Aorta (tissue), 5 donors: ENCODE measurements at places on chromosomes 2 and 18. TPM values are rescaled to one million over a fixed set of nuclear protein-coding genes. Genes with fewer than 3 reads are reported as not detected.

DNA sequence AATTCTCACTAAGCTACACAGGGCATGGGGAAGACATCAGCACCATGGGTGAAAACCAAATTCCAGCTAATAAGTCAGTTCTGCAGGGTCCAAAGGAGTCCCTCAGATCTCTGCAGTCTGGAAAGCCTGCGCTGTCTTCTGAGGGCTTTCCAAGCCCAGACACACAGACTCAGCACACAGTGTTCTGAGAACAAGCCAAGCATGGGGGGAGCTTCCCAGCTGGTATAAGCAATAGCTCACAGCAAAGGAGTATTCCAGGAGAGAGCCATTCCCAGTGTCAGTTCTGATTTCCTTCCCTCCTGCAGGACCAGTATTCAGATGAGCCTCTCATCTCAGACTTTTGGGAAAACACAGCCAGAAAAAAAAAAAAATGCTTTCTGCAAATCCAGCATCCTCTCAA lies 370.8 kb downstream of the TNS1 start:
- H3K4me1 ChIP-seq, result no peaks in the 10 kb centered on the region
- no peaks in the 10 kb centered on the region for H3K27me3 ChIP-seq
- DNase-seq, result no peak

Gene IWS1
- total RNA-seq, result 40.2 TPM

GRCh38 chr2:100817388-100817985 lies 2.5 kb upstream of the NPAS2 start:
- DNase-seq, result no peak
- H3K4me1 ChIP-seq, result peaks cover 6% of the 10 kb centered on the region
- H3K4me3 ChIP-seq, result no peak overlapping the region
- no peak overlapping the region for H3K27ac ChIP-seq

Gene HOXD3
- 9.8 TPM for total RNA-seq

Gene SOWAHC
- 15.0 TPM for total RNA-seq

DNA sequence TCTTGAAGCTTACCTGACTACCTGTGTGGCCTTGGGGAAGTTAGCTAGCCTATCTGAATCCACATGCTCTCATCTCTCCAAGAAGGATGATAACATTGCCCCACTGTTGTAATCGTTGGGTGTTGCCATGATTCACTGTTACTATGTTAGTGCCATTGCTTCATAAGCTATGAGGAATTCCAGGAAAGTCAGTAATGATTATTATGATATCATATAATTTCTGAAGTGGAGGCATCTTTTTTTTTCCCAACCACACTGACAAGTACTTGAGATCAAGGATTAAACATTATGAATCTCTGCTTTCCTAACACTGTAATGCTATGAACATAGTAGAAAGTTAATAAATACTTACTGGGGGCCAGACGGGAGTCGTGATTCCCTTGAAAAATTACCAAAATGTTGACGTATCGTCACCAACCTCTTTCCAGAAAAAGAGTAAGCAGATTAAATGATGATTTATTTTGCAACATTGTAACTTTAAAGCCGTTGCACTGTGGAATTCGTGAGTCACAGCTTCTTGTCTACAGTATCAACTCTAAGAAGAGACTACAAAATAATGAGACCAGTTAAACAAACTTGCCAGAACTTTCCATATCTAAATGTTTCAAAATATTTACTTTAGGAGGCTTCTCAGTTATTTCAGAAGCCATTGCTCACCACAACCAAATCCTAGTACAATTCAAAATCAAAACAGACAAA lies 459.9 kb downstream of the PIK3C3 start:
- DNase-seq, result no peak
- no peak overlapping the region for H3K4me3 ChIP-seq
- H3K27me3 ChIP-seq, result no peaks in the 10 kb centered on the region
- no peaks in the 10 kb centered on the region for H3K4me1 ChIP-seq
- no peaks in the 10 kb centered on the region for H3K36me3 ChIP-seq

GRCh38 chr18:63971320-63972001 lies 1.6 kb downstream of the SERPINB8 start:
- H3K36me3 ChIP-seq, result no peaks in the 10 kb centered on the region
- no peak for DNase-seq
- H3K27me3 ChIP-seq, result no peaks in the 10 kb centered on the region
- H3K4me1 ChIP-seq, result no peaks in the 10 kb centered on the region

GRCh38 chr18:57660961-57661360 lies 39.3 kb upstream of the NARS1 start:
- no peak overlapping the region for H3K27ac ChIP-seq
- H3K27me3 ChIP-seq, result no peaks in the 10 kb centered on the region
- no peaks in the 10 kb centered on the region for H3K4me1 ChIP-seq
- peaks cover 15% of the 10 kb centered on the region for H3K36me3 ChIP-seq
- no peak for DNase-seq

Gene FASTKD1
- 12.3 TPM for total RNA-seq

DNA sequence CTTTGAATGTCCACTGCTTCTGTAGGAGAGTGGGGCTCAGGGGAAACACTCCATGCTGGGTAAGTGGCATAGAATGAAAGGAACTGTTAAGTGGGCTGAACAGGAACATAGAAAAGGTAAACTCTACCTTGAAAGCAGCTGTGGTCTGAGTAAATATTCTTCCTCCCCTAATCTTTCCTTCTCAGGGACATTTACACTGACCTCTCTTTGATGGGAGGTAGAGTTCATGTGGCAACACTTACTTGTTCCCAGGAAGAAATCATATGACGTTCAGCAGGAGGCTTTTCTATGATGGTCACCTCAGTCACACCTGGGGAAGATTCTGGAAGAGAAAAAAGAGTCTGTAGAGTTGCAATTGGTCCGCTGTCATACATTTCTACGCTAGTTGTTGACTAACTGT lies 10.2 kb downstream of the TPGS2 start:
- no peak overlapping the region for H3K27ac ChIP-seq
- H3K4me1 ChIP-seq, result no peaks in the 10 kb centered on the region

DNA sequence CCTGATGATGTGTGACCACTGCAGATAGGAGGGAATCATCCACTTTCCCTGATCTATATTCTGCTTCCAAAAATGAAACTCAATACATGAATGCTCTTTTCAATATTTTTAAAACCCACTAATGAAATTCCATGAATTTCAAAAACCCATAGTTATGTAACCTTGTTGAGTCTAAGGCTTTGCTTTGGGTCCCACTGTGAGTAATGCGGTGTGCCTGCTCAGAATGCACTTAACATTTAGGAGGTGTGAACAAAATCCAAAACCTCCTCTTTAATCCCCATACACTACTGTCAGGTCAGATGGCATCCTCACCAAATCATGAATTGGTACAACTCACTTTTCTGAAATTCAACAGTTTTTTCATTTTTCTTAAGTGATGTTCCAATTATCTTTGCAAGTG lies 50.4 kb downstream of the CCDC93 start:
- H3K36me3 ChIP-seq, result no peaks in the 10 kb centered on the region
- no peak overlapping the region for H3K4me3 ChIP-seq
- H3K27me3 ChIP-seq, result no peaks in the 10 kb centered on the region
- no peak for DNase-seq
- H3K27ac ChIP-seq, result no peak overlapping the region

Gene INPP5D
- 51.2 TPM for total RNA-seq

DNA sequence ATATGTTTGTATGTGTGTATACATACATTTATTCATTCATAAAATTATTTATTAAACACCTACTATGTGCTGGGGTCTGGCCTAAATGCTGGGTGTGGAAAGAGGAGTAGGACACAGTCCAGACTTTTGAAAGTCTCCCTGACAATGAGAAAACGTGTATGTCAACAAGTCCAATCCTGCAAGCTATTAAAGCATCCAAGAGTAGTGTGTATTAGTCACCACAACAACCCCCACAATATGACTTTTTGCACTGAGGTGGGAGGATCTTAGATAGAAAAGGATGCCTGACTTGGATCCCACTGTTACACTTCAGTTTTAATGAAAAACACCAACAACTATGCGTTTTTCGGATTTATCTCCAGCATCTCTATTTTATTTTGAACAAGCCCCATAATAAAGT lies 446.4 kb downstream of the EPHA4 start:
- no peak overlapping the region for H3K27ac ChIP-seq
- H3K4me1 ChIP-seq, result no peaks in the 10 kb centered on the region
- H3K36me3 ChIP-seq, result no peaks in the 10 kb centered on the region

Gene GKN1
- total RNA-seq, result not detected

- H3K27me3 ChIP-seq, result no peaks in the 10 kb centered on the region
- no peak overlapping the region for H3K27ac ChIP-seq
- H3K36me3 ChIP-seq, result no peaks in the 10 kb centered on the region
- no peak for DNase-seq
- no peaks in the 10 kb centered on the region for H3K4me1 ChIP-seq
- no peak overlapping the region for H3K4me3 ChIP-seq
Observed at GRCh38 chr18:5930789-5931188, 35.5 kb upstream of the TMEM200C start.

DNA sequence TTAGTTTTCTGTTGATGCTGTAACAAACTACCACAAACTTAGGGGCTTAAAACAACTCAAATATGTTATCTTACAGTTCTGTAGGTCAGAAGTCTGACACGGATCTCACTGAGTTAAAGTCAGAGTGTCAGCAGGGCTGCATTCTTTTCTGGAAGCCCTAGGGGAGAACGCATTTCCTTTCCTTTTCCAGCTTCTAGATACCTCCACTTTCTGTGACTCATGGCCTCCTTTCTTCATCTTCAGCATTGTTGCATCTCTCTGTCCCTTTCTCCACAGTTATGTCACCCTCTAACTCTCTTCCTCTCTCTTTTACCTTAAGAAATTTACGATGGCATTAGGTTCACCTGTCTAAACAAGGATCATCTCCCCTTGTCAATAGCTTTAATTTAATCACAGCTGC lies 13.3 kb upstream of the PPP4R1 start:
- H3K4me3 ChIP-seq, result no peak overlapping the region
- no peaks in the 10 kb centered on the region for H3K27me3 ChIP-seq
- no peak overlapping the region for H3K27ac ChIP-seq
- H3K36me3 ChIP-seq, result no peaks in the 10 kb centered on the region
- H3K4me1 ChIP-seq, result peaks cover 5% of the 10 kb centered on the region

Gene IL36G
- not detected for total RNA-seq

Gene SAG
- not detected for total RNA-seq

DNA sequence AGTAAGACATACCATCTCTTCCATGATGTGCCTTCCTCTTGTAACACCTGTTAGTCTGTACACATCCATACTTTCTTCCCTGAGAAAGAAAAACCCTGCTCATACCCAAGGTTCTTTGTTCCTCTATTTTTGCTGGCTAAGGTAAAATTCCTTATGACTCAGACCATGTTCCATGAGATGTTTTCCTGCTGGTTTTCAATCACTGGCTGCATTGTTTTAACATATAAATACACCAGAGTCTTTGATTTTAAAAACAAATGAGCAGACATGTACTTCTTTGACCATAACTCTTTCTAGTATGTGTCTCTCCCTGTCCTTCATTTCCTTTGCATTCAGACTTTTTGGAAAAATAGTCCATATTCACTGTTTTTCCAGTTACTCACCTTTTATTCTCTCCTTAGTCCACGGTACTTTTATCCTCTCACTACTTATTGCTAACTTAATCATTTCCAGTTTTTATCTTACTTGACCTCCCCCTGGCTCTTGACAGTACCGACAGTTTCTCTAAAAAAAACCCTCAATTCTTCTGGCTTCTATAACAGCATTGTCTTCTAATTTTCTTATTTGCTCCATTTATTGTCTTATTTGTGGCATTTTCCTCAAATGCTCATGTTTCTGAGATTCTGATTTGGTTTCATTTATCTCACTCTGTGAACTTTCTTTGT lies 4.3 kb downstream of the VAPA start:
- no peaks in the 10 kb centered on the region for H3K36me3 ChIP-seq
- peaks cover 2% of the 10 kb centered on the region for H3K4me1 ChIP-seq
- peak overlapping the region; percentile 20 for H3K27ac ChIP-seq
- no peak for DNase-seq
- no peaks in the 10 kb centered on the region for H3K27me3 ChIP-seq

GRCh38 chr18:75143851-75144250 lies 65.1 kb downstream of the PTGR3 start:
- no peaks in the 10 kb centered on the region for H3K4me1 ChIP-seq
- no peaks in the 10 kb centered on the region for H3K36me3 ChIP-seq
- no peak overlapping the region for H3K4me3 ChIP-seq
- no peaks in the 10 kb centered on the region for H3K27me3 ChIP-seq
- no peak for DNase-seq
- no peak overlapping the region for H3K27ac ChIP-seq

Gene DYNC2LI1
- 8.8 TPM for total RNA-seq

GRCh38 chr18:63553081-63553480 lies 10.9 kb downstream of the SERPINB12 start:
- no peaks in the 10 kb centered on the region for H3K36me3 ChIP-seq
- H3K4me3 ChIP-seq, result no peak overlapping the region
- H3K4me1 ChIP-seq, result no peaks in the 10 kb centered on the region
- H3K27me3 ChIP-seq, result no peaks in the 10 kb centered on the region

Gene CAPN14
- 0.21 TPM for total RNA-seq

Gene ARHGAP28
- total RNA-seq, result 3.5 TPM

- H3K4me1 ChIP-seq, result no peaks in the 10 kb centered on the region
- peaks cover 6% of the 10 kb centered on the region for H3K36me3 ChIP-seq
- DNase-seq, result no peak
- H3K27me3 ChIP-seq, result no peaks in the 10 kb centered on the region
- H3K27ac ChIP-seq, result no peak overlapping the region
- H3K4me3 ChIP-seq, result no peak overlapping the region
Observed at GRCh38 chr18:8081872-8082553, 514.9 kb downstream of the PTPRM start.

DNA sequence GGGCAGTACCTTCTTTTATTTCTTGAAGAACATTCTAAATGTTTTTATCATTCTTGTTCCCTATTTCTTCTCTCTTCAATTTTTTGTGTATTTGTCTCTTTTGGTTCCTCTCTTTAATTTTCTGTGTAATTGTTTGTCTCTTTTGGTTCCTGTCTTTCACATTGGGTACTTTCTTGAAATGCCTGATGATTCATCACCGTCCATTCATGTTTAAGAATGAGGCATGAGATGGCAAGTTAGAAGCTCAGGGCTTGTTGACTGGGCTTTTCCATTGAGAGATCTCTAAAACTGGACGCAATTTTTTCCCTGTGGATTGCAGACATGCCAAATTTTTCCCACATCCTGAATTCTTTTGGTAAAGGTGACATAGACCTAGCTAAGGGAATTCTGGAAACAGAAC lies 33.7 kb upstream of the IL1R2 start:
- H3K4me1 ChIP-seq, result peaks cover 5% of the 10 kb centered on the region
- no peaks in the 10 kb centered on the region for H3K36me3 ChIP-seq
- H3K27ac ChIP-seq, result no peak overlapping the region
- no peak overlapping the region for H3K4me3 ChIP-seq

Gene RIF1
- 37.2 TPM for total RNA-seq

- H3K4me3 ChIP-seq, result no peak overlapping the region
- DNase-seq, result no peak
- no peak overlapping the region for H3K27ac ChIP-seq
- H3K36me3 ChIP-seq, result no peaks in the 10 kb centered on the region
Observed at GRCh38 chr2:88658326-88658725, 31.1 kb upstream of the EIF2AK3 start.

Gene TMEFF2
- total RNA-seq, result not detected

GRCh38 chr2:68362069-68362468 lies 3.0 kb upstream of the PLEK start:
- H3K27ac ChIP-seq, result no peak overlapping the region
- DNase-seq, result peak; percentile 90
- H3K4me1 ChIP-seq, result no peaks in the 10 kb centered on the region
- no peak overlapping the region for H3K4me3 ChIP-seq
- no peaks in the 10 kb centered on the region for H3K36me3 ChIP-seq
